ENCODE measurements at places on chromosomes 3 and 15. TPM values are rescaled to one million over a fixed set of nuclear protein-coding genes. Genes with fewer than 3 reads are reported as not detected.

Gene SLC28A1
- total RNA-seq = not detected

Gene SST
- 0.45 TPM for total RNA-seq

Gene ARNT2
- total RNA-seq = 1.5 TPM

Gene FILIP1L
- total RNA-seq = 0.30 TPM

Gene NLGN1
- total RNA-seq = 8.8 TPM

Gene SLC26A6
- total RNA-seq = 70.5 TPM

Gene GHSR
- not detected for total RNA-seq

Gene SIDT1
- not detected for total RNA-seq

Gene GHRL
- total RNA-seq = not detected

Gene GOLGA8G
- not detected for total RNA-seq

Gene CIDEC
- total RNA-seq = not detected

Gene OIP5
- total RNA-seq = 45.0 TPM

Gene MRPL46
- total RNA-seq = 29.7 TPM

Gene MCF2L2
- 6.4 TPM for total RNA-seq

Gene PLEKHO2
- total RNA-seq = 17.0 TPM

Gene EFCAB12
- total RNA-seq = 0.44 TPM

Gene RETNLB
- total RNA-seq = not detected
